Transverse colon (tissue), 4 donors: ENCODE measurements at places on chromosomes 5 and 9.

GRCh38 chr9:114250235-114250568, 72.7 kb upstream of the ORM1 start:
- H3K4me3 ChIP-seq, result no peak overlapping the region
- DNase-seq, result peak; percentile 55
- H3K27me3 ChIP-seq, result no peaks in the 10 kb centered on the region
- no peaks in the 10 kb centered on the region for H3K36me3 ChIP-seq

DNA sequence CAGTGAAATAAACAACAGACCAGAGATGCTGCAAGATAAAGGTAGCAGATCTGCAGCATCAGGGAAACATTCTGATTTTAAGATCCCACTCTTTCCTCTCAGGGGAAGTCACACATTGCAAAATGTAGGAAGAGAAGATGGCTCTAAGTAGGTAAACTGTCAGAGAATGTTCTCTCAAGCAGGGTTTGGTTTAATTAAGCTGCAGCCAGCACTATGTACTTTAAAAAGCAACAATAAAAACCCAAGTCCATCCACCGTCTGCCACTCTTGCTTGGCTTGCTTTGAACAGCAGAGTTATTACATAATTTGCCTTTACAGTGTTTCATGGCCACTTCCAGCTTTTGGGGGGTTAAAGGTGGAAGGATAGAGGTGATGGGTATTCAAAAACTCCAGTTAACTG, 343.2 kb upstream of the DAP start:
- no peak overlapping the region for H3K4me3 ChIP-seq
- H3K36me3 ChIP-seq, result no peaks in the 10 kb centered on the region
- no peak overlapping the region for H3K27ac ChIP-seq
- H3K27me3 ChIP-seq, result no peaks in the 10 kb centered on the region
- no peak for DNase-seq

- H3K4me1 ChIP-seq, result no peaks in the 10 kb centered on the region
- H3K4me3 ChIP-seq, result no peak overlapping the region
- no peaks in the 10 kb centered on the region for H3K27me3 ChIP-seq
Measured at GRCh38 chr9:89743573-89744254, 138.9 kb downstream of the GADD45G start.

- no peak overlapping the region for H3K27ac ChIP-seq
- no peak overlapping the region for H3K4me3 ChIP-seq
- H3K27me3 ChIP-seq, result no peaks in the 10 kb centered on the region
Measured at GRCh38 chr9:137744632-137745183, 125.9 kb downstream of the EHMT1 start.

DNA sequence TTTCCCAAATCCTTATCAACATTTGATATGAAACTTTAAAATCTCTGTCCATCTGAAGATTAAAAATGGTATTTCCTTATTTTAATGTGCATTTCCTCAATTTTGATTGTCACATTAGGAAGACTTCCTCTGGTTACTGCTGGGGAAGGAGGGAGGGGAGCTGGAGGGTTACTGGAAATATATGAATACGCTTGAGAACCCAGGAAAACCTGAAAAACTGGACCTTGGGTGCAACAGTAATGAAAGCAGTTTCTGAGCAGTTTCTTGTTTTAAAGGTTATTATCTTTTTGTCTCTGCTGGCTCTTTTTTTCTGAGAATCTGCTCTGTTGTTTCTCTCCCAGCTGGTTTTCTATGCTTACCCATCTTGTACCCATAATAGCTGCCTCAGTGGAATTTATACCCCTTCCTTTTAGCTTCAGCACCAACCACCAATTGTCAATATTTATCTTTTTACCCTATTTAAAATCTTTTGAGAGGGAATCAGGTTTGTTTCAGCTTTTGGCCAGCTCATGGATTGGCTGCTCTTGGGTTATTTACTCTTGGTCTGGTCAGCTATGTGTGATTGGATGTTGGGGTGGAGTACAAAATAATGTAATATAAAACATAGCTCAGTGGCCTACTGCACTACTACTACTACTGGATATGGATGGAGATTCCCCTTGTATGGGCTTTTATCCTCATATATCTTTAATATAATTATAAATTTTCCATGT, 67.4 kb downstream of the UNC13B start:
- H3K27me3 ChIP-seq, result no peaks in the 10 kb centered on the region
- no peaks in the 10 kb centered on the region for H3K4me1 ChIP-seq
- H3K36me3 ChIP-seq, result no peaks in the 10 kb centered on the region
- DNase-seq, result no peak
- peak overlapping the region; percentile 17 for H3K27ac ChIP-seq

GRCh38 chr9:69090946-69091345, 55.4 kb downstream of the FXN start:
- no peak overlapping the region for H3K27ac ChIP-seq
- H3K4me3 ChIP-seq, result no peak overlapping the region
- H3K27me3 ChIP-seq, result no peaks in the 10 kb centered on the region
- H3K36me3 ChIP-seq, result no peaks in the 10 kb centered on the region

- no peaks in the 10 kb centered on the region for H3K36me3 ChIP-seq
- H3K27ac ChIP-seq, result no peak overlapping the region
- no peaks in the 10 kb centered on the region for H3K27me3 ChIP-seq
- H3K4me3 ChIP-seq, result no peak overlapping the region
- DNase-seq, result peak; percentile 26
Measured at GRCh38 chr9:117546894-117547678, 132.2 kb upstream of the ASTN2 start.

DNA sequence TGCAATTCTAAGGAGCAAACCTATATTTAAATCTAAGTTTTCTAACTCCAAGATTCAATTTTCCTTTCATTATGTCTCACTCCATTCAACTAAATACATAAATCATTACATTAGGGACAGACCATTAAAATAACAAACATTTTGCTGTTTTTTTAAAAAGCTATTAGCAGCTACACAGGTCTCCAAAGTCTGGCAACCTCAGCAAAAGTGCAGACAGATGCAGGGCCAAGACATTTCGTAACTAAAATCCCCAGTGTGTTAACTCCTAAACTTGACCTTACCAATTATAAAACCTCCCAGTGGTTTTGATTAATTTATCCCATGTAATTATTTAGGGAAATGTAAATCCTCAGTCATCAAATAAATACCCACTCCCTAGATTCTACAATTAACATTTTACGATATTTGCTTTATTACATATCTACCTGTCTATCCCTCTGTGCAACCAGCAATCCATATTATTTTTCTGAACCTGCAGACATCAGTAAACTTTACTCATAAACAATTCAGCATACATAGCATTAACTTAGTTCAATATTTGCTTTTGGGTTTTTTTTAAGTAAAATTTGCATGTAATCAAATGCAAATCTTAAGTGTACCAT, 64.7 kb downstream of the RGS7BP start:
- no peak overlapping the region for H3K4me3 ChIP-seq
- no peaks in the 10 kb centered on the region for H3K27me3 ChIP-seq
- H3K36me3 ChIP-seq, result no peaks in the 10 kb centered on the region
- H3K4me1 ChIP-seq, result no peaks in the 10 kb centered on the region

DNA sequence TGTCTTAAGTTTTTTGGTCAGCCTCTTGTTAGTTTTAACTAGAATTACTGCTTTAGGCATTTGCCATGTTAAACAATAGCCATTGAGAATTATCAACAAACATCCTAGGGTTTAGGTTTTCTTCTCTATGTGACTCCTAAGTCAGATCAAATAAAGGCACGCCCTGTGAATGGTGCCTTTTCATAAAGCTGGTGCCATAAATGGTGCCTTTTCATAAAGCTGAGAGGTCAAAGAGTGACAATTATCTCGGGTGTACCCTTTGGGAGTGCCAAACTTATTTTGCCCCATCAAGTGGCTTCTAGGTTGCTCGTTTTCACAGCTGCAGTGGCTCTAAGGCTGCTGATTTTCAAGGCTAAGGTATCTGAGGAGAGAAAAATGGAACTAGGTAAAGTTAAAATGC, 391.6 kb downstream of the DMRTA1 start:
- no peak overlapping the region for H3K27ac ChIP-seq
- H3K27me3 ChIP-seq, result no peaks in the 10 kb centered on the region
- H3K4me3 ChIP-seq, result no peak overlapping the region
- no peaks in the 10 kb centered on the region for H3K36me3 ChIP-seq
- DNase-seq, result peak; percentile 10
- no peaks in the 10 kb centered on the region for H3K4me1 ChIP-seq

- H3K36me3 ChIP-seq, result no peaks in the 10 kb centered on the region
- H3K4me1 ChIP-seq, result peaks cover 49% of the 10 kb centered on the region
- peak overlapping the region; percentile 68 for H3K27ac ChIP-seq
- peak; percentile 80 for DNase-seq
- H3K27me3 ChIP-seq, result no peaks in the 10 kb centered on the region
Measured at GRCh38 chr9:128056887-128057723, 10.0 kb downstream of the NAIF1 start.

GRCh38 chr5:131747180-131748105, 49.4 kb downstream of the FNIP1 start:
- no peaks in the 10 kb centered on the region for H3K36me3 ChIP-seq
- no peaks in the 10 kb centered on the region for H3K27me3 ChIP-seq
- no peak overlapping the region for H3K4me3 ChIP-seq
- no peak for DNase-seq

- no peak overlapping the region for H3K4me3 ChIP-seq
- no peaks in the 10 kb centered on the region for H3K36me3 ChIP-seq
- H3K27ac ChIP-seq, result no peak overlapping the region
- no peaks in the 10 kb centered on the region for H3K4me1 ChIP-seq
Measured at GRCh38 chr9:136140966-136141365, 22.3 kb upstream of the TMEM250 start.

- no peak for DNase-seq
- H3K27ac ChIP-seq, result no peak overlapping the region
- H3K4me3 ChIP-seq, result no peak overlapping the region
- H3K36me3 ChIP-seq, result no peaks in the 10 kb centered on the region
- H3K4me1 ChIP-seq, result no peaks in the 10 kb centered on the region
- H3K27me3 ChIP-seq, result no peaks in the 10 kb centered on the region
Measured at GRCh38 chr5:42404366-42404765, 18.9 kb upstream of the GHR start.

GRCh38 chr9:31390403-31391025, 993.9 kb upstream of the ACO1 start:
- no peak for DNase-seq
- H3K36me3 ChIP-seq, result no peaks in the 10 kb centered on the region
- H3K4me1 ChIP-seq, result no peaks in the 10 kb centered on the region
- H3K27me3 ChIP-seq, result no peaks in the 10 kb centered on the region
- no peak overlapping the region for H3K27ac ChIP-seq
- no peak overlapping the region for H3K4me3 ChIP-seq

- DNase-seq, result peak; percentile 33
- H3K27me3 ChIP-seq, result no peaks in the 10 kb centered on the region
- no peaks in the 10 kb centered on the region for H3K4me1 ChIP-seq
- H3K4me3 ChIP-seq, result no peak overlapping the region
- H3K27ac ChIP-seq, result no peak overlapping the region
Measured at GRCh38 chr9:27888661-27889295, 315.5 kb upstream of the C9orf72 start.

DNA sequence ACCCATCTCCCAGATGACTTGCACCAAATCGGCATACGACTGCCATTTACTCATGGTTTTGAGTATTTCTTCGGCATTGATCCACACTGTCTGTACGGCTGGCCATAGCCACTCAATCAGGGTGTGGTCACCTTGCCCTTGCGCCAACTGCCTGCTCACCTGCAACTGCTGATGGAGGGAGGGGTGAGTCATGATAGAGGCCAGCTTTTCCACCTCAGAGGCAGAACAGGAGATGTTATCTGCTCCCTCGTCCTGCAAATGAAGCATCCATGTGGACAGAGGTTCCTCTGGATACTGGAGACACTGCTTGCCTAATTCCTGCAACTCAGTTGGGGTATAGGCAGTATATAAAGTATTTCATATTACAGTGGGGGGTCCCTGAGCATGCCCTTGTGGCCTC, 85.6 kb upstream of the ATP10B start:
- H3K27me3 ChIP-seq, result no peaks in the 10 kb centered on the region
- no peaks in the 10 kb centered on the region for H3K4me1 ChIP-seq
- DNase-seq, result no peak

DNA sequence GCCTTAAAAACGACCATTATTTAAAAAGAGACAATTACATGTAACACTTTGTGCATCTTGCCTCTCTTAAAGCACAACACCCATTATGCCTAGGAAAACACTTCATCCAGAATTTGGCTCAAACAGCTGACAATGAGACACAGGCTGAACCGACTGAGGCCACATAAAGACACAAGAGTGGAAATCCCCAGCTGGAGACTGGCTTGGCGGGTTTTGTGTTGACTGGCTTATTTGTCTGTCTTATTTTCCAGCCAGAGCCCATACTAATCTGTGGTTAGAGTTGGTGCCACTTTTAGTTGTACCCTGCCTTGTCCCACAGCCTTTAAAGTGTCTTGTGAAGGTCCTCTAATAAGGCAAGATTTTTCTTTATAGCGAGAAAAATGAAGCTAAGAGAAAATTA, 21.2 kb downstream of the TRIM14 start:
- no peaks in the 10 kb centered on the region for H3K36me3 ChIP-seq
- peaks cover 28% of the 10 kb centered on the region for H3K4me1 ChIP-seq
- peak; percentile 6 for DNase-seq
- H3K27me3 ChIP-seq, result no peaks in the 10 kb centered on the region
- no peak overlapping the region for H3K27ac ChIP-seq

- H3K4me1 ChIP-seq, result no peaks in the 10 kb centered on the region
- no peak for DNase-seq
- no peaks in the 10 kb centered on the region for H3K27me3 ChIP-seq
- H3K4me3 ChIP-seq, result no peak overlapping the region
- no peak overlapping the region for H3K27ac ChIP-seq
Measured at GRCh38 chr5:8048920-8049319, 180.0 kb downstream of the MTRR start.

DNA sequence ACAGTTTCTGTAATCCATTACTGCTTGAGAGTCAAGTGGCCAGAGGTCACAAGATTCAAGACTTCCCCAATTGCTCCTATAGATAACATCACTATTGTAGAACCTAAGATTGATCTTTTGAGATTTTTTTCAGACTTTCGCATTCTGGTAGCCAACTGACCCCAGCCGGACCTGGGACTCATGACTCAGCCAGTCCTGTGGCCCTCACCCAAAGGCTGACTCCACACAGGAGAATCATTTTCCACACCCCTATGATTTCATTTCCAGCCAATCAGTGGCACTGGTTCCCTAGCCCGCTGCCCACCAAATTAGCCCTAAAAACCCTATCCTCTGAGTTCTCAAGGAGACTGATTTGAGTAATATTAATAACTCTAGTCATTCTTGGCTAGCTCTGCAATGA, 36.2 kb downstream of the TARS1 start:
- no peaks in the 10 kb centered on the region for H3K27me3 ChIP-seq
- DNase-seq, result no peak
- H3K36me3 ChIP-seq, result no peaks in the 10 kb centered on the region
- no peaks in the 10 kb centered on the region for H3K4me1 ChIP-seq

GRCh38 chr5:149147676-149148075, 6.4 kb downstream of the ABLIM3 start:
- no peak overlapping the region for H3K27ac ChIP-seq
- no peak overlapping the region for H3K4me3 ChIP-seq
- H3K4me1 ChIP-seq, result peaks cover 4% of the 10 kb centered on the region
- DNase-seq, result no peak
- no peaks in the 10 kb centered on the region for H3K27me3 ChIP-seq

GRCh38 chr5:115295777-115296123, 704 bp downstream of the CCDC112 start:
- H3K36me3 ChIP-seq, result no peaks in the 10 kb centered on the region
- peaks cover 17% of the 10 kb centered on the region for H3K4me1 ChIP-seq
- H3K27me3 ChIP-seq, result no peaks in the 10 kb centered on the region
